D341Med (cell line): ENCODE measurements at places on chromosomes 11 and 22.
A peak's percentile ranks its signal among the peaks of the same experiment; 100 is the strongest.

GRCh38 chr11:41334007-41334933, 125.2 kb downstream of the LRRC4C start:
- no peak for DNase-seq

- no peak for DNase-seq
These were observed 163.4 kb upstream of the SYN3 start for GRCh38 chr22:33221568-33221967.

DNA sequence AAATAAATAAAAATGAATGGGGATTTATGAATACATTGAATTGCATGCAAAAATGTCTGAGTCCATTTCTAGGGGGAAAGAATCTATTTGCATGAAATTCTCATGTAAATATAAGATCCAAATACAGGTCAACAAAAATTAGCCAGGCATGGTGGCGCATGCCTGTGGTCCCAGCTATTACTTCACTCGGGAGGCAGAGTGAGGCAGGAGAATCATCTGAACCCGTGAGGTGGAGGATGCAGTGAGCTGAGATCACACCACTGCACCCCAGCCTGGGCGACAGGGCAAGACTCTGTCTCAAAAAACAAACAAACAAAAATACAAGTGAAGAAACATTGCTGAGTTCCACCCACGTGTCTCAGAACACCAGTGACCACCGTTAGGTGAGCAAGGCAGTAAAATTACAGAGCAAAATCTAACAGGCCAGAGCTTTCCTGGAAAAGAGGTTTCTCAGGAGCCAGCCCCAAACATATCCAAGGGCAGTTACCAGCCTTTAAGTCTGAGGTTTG, 17.3 kb downstream of the PACSIN2 start:
- no peak for DNase-seq

DNA sequence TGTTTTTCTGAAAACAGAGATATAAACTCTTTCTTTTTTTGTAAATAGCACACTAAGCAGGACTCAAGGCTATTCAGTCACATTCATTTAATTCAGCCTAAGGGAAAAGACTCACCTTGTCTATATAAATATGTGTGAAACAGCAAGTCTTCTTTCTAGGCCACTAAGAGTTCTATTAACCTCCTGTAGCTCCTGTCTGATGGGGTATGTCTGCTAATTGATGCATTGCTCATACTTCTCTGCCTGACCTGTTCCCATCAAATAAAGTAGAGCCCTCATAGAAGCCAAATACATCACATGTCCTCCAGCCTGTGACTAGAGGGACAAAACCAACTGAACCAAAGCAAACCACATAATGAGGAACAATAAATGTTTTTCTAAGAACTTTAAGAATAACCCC, 68.2 kb downstream of the MSANTD4 start:
- no peak for DNase-seq

- no peak for DNase-seq
These were observed 19.0 kb upstream of the TTLL12 start for GRCh38 chr22:43205748-43206508.

DNA sequence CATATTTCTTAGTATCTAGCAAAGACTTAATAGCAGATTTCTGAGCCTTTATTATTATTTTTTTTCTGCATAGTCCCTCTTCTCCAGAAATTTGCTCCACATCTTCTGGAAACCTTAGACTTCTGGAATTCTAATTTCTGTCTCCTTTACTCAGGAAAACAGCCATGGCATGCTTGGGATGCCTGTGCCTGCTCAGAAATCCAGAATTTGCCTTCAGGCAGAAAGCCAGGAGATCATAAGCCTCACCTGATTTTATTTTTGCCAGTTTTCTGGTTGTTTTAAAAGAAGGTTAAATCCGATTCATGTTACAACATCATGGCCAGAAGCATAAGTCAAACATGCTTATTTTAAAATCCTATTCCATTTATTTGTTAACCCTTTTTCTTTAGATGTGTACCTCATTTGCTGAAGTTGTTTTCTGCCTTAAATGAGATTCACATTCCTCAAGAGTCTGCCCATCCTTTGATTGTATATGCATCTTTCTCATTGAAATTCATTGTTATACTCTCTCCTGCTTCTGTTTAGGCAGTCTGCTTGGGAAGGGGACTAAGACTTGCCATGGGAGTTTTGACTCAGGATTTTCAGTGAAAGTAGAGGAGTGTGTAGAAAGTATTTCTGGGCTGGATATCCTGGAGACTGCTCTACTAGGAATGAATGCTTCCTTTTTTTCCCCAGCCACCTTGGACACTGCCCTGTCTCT, 37.1 kb downstream of the SIK2 start:
- DNase-seq, result no peak

DNA sequence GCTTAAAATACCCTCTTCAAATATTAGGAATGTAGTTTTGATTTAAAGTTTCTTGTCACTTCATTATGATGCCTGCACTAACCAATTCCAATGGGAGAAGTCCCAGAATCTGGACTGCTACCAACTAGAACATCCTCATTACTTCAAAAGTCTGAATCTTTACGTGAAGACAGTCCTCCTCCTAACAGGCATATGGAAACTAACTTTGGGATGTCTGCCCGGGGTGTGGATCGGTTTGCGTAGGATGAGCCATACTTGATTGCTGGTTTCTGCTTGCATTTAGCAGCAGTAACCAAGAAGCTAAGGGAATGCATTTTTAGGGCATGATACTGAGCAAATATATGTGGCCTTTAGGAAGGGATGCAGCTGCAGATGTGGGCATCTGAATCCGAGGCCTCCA, 177.1 kb downstream of the LRRC4C start:
- DNase-seq, result no peak

- DNase-seq, result no peak
These were observed 148.3 kb upstream of the CADM1 start for GRCh38 chr11:115652496-115652895.

GRCh38 chr11:113448316-113448677, 26.9 kb downstream of the DRD2 start:
- no peak for DNase-seq

- DNase-seq, result peak; percentile 14
These were observed 121.6 kb downstream of the BUD13 start for GRCh38 chr11:116651098-116651736.

- DNase-seq, result no peak
These were observed 39.3 kb upstream of the SORL1 start for GRCh38 chr11:121412711-121413415.

DNA sequence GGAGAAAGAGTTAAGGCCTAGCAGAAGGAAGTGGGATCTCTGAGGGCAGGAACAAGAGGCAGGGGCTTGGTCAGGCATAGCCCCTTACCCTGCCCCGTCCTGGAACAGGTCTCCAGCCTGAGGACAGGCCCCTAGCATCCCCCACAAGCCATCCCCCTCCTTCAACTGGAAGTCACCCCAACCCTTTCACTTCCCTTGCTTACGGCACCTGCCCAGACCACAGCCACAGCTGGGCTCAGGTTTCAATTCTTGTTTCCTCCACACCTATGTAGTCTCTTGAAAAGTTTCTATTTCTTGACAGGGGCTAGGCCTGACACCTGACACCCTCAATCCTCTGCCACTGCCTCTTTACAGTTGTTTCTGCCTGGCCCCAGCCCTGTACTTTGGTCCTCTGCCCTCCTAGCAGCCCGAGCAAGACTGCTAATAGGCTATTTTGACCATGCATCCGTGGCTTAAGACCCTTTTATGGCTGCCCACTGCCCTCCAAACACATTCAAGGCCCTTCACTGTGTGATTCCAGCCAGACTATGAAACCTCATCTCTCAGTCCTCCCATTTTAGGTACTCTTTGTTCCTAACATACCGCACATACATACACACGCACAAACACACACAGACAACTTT, 10.9 kb upstream of the FCHSD2 start:
- no peak for DNase-seq

- DNase-seq, result no peak
These were observed 19.1 kb downstream of the ABCC8 start for GRCh38 chr11:17457396-17458173.

DNA sequence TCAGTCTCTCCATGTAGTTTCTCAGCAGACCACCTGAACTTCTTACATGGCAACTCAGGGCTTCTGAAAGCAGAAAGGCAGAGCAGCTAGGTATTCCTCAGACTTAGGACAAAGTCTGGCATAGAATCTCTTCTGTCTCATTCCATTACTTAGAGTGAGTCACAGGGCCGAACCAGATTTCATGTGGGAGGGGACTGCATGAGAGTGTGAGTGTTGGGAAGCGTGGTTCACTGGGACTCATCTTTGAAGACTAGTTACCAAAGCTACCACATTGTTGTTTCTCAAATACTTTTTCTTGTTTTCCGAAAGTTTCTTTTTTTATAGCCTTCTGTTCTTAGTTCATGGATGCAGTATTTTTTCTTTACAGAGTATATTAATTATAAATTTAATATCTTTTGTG, 36.1 kb upstream of the SCN3B start:
- no peak for DNase-seq

DNA sequence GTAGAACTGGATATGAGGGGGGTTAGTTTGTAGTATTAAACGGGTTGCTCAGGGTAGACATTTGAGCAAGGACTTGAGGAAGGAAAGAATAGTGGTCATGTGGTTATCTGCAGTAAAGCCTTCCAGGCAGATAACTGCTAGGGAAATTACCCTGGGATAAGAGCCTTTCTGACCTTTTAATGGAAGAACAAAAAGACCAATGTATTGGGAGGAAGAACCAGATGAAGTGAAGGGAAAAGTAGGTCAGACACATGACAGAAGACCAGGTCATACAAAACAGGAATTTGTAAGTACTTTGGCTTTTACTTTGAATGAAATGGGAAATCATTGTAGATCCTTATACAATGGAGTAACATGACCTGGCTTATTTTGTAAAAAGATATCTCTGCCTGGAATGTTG, 241.9 kb upstream of the CTSC start:
- no peak for DNase-seq

DNA sequence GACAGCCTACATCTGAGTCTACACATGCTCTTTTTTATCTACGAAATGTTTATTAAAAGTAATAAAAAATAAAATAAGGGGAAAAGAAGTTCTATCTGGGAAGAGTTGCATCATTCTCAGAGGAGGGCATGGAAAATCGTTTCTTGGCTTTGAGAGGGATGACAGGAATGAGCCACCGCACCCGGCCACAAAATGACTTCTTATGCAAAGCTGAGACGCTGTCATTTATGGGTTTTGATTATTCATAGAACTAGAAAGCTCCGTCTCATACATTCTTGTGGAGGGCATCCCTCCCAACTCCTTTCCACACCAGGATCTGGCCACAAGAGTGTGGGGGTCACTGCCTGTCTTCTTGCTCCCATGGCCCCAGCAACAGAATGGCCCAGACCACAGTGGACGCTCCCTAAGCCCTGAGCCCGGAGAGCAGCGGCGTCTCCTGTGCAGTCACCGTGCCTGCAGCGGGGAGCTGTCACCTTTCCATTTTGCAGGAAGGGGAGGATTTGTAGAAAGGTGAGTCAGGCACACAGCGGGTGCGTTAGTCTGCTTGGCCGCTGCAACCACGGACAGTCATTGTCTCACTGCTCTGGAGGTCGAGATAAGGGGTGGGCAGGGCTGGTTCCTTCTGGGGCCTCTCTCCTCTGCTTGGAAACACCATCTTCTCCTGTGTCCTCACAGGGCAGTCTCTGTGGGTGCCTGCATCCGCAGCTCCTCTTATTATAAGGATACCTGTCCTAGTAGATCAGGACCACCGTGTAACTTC, 1388.7 kb downstream of the BRD1 start:
- DNase-seq, result no peak

- no peak for DNase-seq
These were observed 104.2 kb upstream of the DRD2 start for GRCh38 chr11:113579292-113579940.

GRCh38 chr11:122594986-122595645, 60.4 kb upstream of the UBASH3B start:
- DNase-seq, result no peak

- no peak for DNase-seq
These were observed 1245.7 kb downstream of the BRD1 start for GRCh38 chr22:48581796-48582469.

DNA sequence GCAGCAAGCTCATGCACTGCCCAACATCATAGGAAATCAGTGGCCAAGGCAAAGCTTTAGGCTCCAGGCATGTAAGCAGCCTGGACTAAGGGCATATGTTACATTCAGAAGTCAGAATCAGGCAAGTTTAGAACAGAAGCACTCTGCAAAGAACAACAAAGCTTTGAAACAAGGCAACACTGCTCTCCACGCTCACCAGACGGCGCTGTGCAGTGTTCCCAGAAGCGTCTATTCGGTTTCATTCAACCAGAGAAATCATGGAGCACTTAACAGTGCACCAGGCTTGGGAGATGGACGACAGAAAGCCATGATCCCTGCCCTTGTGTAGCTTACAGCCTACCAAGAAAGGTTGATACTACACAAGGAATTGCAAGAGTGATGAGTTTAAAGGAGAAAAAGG, 555.8 kb downstream of the BUD13 start:
- DNase-seq, result peak; percentile 63

DNA sequence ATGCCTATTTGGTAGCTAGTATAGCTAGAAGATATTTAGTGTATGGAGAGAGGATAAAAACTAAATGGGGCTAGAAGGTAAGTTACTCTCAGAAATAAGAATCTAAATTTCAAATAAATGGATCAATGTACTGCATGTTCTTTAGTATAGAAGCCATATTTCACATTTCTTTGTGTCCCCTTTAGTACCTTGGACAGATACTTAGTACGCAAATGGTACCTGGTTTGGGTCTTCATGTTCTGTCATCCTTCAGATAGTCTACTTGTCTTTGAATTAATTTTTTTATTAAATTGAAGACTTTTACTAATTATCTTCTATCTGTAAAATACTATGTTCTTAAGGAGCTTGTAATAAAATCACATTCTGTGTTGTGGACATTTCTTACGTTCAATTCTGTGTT, 26.3 kb upstream of the RBMXL2 start:
- DNase-seq, result no peak

GRCh38 chr11:121018746-121019145, 5.2 kb upstream of the TBCEL start:
- DNase-seq, result peak; percentile 53

DNA sequence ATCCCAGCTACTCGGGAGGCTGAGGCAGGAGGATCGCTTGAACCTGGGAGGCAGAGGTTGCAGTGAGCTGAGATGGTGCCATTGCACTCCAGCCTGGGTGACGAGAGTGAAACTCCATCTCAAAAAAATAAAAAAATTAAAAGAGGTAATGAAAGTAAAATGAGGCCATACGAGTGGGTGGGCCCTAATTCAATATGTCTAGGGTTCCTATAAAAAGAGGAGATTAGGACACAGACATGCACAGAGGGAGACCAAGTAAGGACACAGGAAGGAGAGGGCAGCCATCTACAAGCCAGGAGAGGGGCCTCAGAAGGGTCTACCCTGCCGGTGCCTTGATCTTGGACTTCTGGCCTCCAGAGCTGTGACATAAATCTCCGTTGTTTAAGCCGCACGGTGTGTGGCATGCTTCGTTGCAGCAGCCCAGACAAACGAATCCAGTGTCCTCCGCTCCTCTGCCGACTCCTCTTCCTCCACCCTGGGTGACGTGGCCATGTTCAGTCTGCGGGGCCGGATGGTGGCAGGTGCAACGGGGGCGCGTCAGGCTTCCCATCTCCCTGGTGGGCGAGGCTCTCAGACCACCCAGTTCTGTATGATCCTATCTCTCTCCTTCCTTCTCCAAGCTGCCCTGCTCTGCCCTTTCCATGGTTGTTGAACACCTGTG, 51.6 kb upstream of the PARVG start:
- DNase-seq, result no peak
